ENCODE measurements at places on chromosomes 11 and 22.
A peak's percentile ranks its signal among the peaks of the same experiment; 100 is the strongest.

DNA sequence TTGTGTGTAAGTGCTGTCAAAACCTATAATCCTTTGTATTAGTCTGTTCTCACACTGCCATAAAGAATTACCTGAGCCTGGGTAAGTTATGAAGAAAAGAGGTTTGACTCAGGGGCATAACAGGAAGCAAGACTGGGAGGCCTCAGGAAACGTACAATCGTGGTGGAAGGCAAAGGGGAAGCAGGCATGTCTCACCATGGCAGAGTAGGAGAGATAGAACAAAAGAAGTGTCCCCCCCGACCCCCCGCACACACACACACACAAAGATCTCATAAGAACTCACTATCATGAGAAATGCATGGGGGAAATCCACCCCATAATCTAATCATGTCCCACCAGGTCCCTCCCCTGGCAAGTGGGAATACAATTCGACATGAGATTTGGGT is 2.3 kb upstream of the USP28 start:
- no peak for DNase-seq

- peak; percentile 40 for DNase-seq
Measured at GRCh38 chr11:100687054-100687629, at the start of gene ARHGAP42. ARHGAP42 (plus strand) TSS chr11:100687288; CDS start chr11:100687679, 391 bp downstream.

- no peak for DNase-seq
Measured at GRCh38 chr11:9615031-9615451, 41.6 kb downstream of the WEE1 start.

GRCh38 chr11:86524620-86525352 is 147.6 kb downstream of the ME3 start:
- no peak for DNase-seq

- no peak for DNase-seq
Measured at GRCh38 chr11:17556999-17557398, 9.9 kb downstream of the OTOG start.

GRCh38 chr22:38973289-38974169 is 8.6 kb upstream of the APOBEC3B start:
- peak; percentile 63 for DNase-seq

GRCh38 chr11:115503083-115503885 is 931 bp downstream of the CADM1 start:
- no peak for DNase-seq

GRCh38 chr11:64180891-64181290 is 5.1 kb upstream of the STIP1 start:
- no peak for DNase-seq

GRCh38 chr11:94770563-94771120 is 2.5 kb downstream of the AMOTL1 start:
- DNase-seq: no peak

DNA sequence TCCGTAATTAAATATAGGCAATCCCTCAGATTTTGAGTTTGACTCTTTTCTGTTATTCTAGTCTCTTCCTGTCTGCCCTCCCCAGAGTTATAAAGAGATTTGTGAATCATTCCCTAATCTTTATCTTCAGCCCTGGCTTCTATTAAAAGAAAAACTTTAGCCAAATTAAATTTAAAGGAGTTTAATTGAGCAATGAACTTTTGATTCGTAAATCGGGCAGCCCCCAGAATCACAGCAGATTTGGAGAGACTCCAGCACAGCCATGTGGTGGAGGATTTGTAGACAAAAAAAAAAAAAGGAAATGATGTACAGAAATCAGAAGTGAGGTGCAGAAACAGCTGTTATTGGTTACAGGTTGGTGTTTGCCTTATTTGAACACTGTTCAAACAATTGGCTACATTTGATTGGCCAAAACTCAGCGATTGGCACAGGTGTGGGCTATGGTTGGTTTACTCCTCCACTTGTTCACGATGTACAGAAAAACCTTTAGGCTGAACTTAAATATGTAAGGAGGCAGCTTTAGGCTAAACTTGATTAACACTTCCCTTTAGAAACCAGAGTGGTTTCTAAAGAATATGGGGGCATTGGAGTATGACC is 2.3 kb upstream of the ALKBH8 start:
- DNase-seq: no peak

DNA sequence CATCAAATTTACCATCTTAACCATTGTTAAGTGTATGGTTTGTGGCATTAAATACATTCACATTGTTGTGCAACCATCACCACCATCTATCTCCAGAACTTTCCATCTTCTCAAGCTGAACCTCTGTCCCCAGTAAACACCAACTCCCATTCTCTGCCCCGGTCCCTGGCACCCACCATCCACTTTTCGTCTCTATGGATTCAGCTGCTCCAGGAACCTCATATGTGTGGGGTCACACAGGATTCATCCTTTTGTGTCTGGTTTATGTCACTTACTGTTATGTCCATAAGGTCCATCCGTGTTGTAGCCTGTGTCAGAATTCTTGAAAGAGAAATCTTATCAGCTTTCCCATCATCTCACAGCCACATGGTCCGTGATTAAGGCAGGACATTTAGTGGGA is 16.3 kb downstream of the TSPAN32 start:
- DNase-seq: no peak

GRCh38 chr11:16382186-16382585 is 25.8 kb upstream of the SOX6 start:
- DNase-seq: no peak

- DNase-seq: no peak
Measured at GRCh38 chr11:65492387-65492636, 6.5 kb upstream of the MALAT1 start.

DNA sequence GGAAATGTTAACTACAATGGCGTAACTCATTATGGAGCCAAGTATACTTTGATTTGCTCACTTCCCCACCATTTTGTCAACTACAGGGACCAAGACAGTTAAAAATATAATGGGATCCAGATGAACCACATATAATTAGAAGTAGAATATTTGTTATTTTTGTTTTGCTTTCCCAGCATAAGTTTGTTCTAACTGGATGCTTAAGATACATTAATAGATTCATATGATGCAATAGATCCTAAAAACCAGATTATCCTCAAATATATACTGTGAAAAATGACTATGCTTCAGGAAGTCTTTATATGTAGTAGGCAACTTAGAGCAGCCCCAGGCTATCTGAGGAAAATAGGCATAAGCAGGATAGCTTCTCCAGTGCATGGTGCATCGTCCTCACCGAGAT is 38.3 kb downstream of the SESN3 start:
- no peak for DNase-seq

DNA sequence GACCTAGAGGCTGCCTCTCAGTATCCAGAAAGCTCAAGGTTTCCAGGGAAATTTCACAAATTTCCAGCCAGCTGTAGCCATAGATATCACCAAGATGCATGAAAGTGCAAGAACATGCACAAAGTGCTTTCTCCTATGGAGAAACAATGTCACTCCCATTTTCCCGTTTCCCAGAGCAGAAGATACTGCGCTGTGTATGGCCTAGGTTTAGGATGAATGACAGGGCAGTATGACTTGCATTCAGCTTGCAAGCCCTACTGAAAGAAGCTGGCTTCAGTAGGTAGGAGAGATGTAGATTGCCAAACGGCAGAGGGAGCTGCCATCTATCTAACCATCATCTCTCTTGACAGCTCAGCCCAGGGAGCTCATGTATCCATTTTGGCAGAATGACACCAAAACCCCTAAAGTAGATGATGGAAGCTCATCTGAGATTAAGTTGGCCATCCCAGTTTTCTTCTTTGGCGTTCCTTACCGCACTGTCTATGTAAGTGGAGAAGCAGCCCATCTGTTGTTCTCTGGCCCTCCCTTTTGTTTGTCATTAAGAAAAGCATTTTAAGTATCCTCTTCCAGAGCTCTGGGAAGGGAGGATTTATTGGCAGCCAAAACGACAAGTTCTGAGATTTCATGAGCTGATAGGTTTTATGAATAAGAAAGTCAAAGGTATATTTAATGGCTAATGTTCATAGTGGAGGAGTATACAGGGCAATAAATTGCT is 4.6 kb downstream of the TECTA start:
- DNase-seq: no peak

- peak; percentile 52 for DNase-seq
Measured at GRCh38 chr22:37627545-37627944, 11.9 kb upstream of the SH3BP1 start.

- DNase-seq: no peak
Measured at GRCh38 chr11:57598831-57599155, 1.3 kb downstream of the SERPING1 start.

DNA sequence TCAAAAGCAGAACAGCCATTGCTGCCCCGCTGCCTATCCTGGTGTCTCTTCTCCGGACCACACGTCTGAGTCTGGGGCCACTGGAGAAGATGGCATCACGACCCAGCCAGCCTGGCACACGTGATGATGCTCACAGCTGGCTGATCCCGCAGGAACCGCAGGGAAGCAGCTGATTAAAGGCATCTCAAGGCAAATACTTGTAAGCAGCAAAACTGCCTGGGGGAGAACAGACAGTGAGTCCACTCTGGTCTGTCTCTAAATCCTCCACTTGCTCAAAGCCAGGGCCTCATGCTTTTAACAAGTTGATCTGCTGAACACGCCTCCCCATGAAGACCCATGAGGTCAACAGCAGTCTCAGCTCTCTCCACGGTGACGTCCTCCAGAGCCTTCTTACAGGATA is 108.6 kb downstream of the BRD1 start:
- no peak for DNase-seq

DNA sequence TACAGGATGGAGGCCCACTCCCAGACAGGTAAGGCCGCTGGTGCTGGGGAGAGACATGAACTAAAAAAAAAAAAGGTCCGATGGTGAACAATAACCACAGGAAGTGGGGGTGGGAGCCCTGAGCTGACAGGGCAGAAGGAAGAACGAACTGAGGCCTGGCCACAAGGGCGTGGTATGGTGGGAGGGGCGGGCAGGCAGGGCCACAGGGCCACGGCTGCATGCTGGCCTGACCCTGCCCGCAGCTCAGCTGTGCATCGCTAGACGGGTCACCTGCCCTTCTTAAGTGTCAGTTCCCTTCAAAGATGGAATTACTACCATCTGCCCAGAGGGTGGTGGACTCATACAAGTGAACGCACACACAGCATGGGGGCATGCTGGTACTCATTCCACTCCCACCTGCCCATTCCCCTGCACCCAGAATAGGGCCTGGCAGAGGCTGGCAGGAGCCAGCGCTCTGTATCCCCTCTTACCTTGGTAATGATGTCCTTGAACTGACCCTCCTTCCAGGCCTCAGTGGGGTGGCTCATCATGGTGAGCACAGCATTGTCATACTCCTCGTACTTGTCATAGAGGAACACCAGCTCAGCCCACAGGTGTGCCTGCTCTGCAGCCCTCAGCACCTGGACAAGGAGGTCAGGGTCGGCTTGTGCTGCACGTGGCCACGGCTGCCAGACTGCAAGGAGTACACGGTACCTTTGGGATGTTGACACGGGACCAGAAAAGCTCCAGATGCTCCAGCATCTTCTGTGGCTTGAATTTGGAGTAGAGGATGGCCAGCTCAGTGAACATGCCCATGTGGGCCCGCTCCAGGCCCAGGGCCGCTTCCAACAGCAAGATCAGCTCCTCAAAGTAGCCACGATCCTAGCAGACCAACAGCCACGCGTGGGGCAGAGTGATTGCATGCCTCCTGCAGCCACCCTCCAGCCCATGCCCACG is 17.5 kb upstream of the SLC25A1 start:
- no peak for DNase-seq

- DNase-seq: no peak
Measured at GRCh38 chr11:101346591-101346990, 217.0 kb upstream of the PGR start.

DNA sequence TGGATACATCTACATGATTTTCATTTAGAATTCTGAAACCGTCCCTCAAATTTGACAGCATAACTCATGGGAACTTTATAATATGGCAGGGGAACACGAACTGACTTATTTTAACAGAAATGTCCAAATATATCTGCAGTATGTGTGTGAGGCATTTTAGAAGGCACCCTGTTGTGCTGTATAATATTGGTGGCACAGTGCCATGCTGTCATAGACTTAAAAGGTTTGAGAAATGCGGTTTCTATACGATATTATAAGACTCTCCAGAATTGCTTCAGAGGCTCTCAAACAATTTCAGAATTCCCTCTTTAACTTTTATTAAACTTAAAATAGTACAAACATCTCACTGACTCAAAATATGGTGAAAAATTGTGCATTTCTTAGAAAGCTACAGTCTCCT is 181.6 kb downstream of the MSANTD4 start:
- DNase-seq: no peak

GRCh38 chr22:22372086-22372485 is 127.5 kb downstream of the VPREB1 start:
- DNase-seq: no peak

DNA sequence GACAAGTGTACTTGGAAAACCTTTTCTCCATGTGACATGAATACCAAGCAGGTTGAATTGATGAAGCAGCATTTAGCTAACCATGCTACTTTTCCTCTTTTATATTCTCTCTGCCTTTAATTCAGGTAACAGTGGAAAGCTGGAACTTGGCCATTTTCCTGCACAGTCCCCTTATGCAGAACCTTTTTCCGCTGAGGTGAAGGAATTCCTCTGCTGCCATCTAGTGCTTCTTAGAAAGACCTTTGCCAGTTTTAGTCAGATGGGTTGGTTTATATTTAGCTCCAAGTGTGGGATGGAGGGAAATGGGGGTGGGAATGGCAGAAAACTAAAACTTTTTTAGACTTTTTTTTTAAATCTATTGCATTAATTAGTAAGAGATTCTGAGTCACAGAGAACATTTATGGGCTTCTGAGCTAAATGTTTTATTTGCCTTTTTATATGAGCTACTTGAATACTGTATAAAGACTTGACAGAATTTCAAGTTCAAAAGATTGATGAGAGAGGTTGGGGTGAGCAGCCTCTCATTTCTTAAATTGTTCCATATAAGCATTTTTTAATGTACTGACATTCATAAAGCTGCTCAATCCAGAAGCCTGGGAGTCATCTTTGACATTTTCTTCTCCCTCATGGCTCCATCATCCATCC is 153.9 kb upstream of the ZC3H12C start:
- DNase-seq: no peak

DNA sequence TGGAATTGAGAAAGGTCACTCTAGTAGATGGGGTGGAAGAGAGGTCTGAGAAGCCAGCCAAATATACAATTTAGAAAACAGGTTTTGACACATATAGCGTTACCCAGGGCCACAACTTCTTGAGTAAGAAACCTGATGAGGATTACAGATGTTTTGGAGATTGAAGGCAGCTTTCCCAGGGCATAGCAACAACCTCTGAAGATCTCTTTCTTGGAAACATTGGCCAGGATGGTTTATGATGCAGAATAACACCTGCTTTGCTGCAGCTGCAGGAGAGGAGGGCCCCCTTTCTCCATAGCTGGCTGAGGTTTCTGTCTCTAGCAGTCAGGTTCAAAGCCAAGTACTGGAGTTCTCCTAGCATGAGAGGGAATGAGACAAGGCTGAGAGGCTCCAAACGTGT is 75.1 kb upstream of the NUP50 start:
- DNase-seq: no peak

GRCh38 chr11:125364121-125364826 is 131.8 kb downstream of the FEZ1 start:
- DNase-seq: no peak

- DNase-seq: no peak
Measured at GRCh38 chr11:124123622-124124021, 8.4 kb downstream of the VWA5A start.

- peak; percentile 13 for DNase-seq
Measured at GRCh38 chr11:2672553-2673249, 27.1 kb downstream of the KCNQ1OT1 start.
